Neural crest cell (in vitro differentiated cells): ENCODE measurements at places on chromosomes 5 and 9. TPM values are rescaled to one million over a fixed set of nuclear protein-coding genes. Genes with fewer than 3 reads are reported as not detected.
A peak's percentile ranks its signal among the peaks of the same experiment; 100 is the strongest.

- DNase-seq: no peak
- peaks cover 57% of the 10 kb centered on the region for H3K4me1 ChIP-seq
- no peaks in the 10 kb centered on the region for H3K36me3 ChIP-seq
Measured at GRCh38 chr5:10857338-10857733, 96.3 kb upstream of the DAP start.

Gene C9orf43
- total RNA-seq: 0.68 and 0.77 TPM in 2 replicates

GRCh38 chr5:116358911-116359418 is 215.7 kb downstream of the SEMA6A start:
- DNase-seq: no peak
- H3K27me3 ChIP-seq: no peaks in the 10 kb centered on the region
- peaks cover 16% of the 10 kb centered on the region for H3K36me3 ChIP-seq
- H3K4me3 ChIP-seq: no peak overlapping the region
- H3K27ac ChIP-seq: no peak overlapping the region
- H3K4me1 ChIP-seq: peaks cover 4% of the 10 kb centered on the region

Gene SLC25A2
- 0.72 and 1.1 TPM in 2 replicates for total RNA-seq

DNA sequence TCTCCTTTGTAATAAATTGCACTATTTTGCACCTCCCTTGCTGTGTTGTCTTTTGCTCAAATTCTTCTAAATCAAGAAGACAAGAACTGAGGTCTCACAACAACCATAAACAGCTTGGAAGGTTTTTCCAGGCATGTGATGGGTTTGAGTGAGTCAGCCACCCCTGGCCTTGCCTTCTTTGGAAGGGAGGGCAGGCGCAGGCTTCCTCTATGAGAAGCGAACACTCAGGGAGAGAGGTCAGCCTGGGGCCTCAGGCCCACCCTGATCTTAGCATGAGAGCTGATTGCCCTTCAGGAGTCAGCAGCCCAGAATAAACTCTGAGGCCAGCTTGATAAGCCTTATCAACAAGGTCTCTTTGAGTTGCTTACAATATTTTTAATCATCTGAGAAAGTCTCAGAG is 31.6 kb downstream of the S1PR3 start:
- H3K27me3 ChIP-seq: no peaks in the 10 kb centered on the region
- no peak for DNase-seq
- no peak overlapping the region for H3K4me3 ChIP-seq
- peaks cover 18% of the 10 kb centered on the region for H3K4me1 ChIP-seq
- no peak overlapping the region for H3K27ac ChIP-seq
- H3K36me3 ChIP-seq: peaks cover 34% of the 10 kb centered on the region

Gene SPINK7
- not detected in 2 replicates for total RNA-seq

DNA sequence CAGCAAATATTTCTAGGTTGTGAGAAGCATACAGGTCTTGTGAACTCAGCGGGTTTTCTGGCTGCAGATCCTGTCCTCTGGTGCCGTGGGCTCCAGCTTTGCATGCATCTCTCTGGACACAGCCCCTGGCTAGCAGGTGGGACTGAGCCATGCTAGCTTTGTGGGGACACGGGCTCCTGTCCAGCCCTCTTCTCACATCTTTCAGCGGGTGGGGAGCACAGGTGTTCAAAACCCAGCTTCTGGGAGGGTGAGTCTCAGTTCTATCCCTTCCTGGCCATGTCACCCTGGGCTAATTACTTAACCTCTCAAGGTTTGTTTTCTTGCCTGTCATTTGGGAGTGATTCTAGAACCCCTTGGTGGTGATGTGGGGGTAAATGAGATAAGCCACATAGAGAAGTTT is 162.3 kb downstream of the ICE1 start:
- H3K4me1 ChIP-seq: no peaks in the 10 kb centered on the region
- no peaks in the 10 kb centered on the region for H3K36me3 ChIP-seq
- no peak overlapping the region for H3K4me3 ChIP-seq
- DNase-seq: no peak

Gene SH2D3C
- 6.0 and 7.2 TPM in 2 replicates for total RNA-seq

Gene FRMD3
- total RNA-seq: 1.4 and 2.3 TPM in 2 replicates

- H3K27ac ChIP-seq: peak overlapping the region; percentile 85
- no peaks in the 10 kb centered on the region for H3K36me3 ChIP-seq
- H3K27me3 ChIP-seq: no peaks in the 10 kb centered on the region
- no peak for DNase-seq
- H3K4me3 ChIP-seq: no peak overlapping the region
Measured at GRCh38 chr9:130766927-130767307, 68.1 kb upstream of the ABL1 start.

DNA sequence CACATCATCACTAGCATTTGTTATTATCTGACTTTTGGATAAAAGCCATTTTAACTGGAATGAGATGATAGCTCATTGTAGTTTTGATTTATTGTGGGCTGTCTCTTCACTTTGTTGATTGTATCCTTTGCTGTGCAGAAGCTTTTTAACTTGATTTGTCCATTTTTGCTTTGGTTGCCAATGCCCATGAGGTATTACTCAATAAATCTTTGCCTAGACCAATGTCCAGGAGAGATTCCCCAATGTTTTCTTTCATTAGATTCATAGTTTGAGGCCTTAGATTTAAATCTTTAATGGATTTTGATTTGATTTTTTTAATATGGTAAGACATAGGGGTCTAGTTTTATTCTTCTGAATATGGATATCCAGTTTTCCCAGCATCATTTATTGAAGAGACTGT is 28.8 kb upstream of the SMARCA2 start:
- H3K27ac ChIP-seq: no peak overlapping the region
- no peaks in the 10 kb centered on the region for H3K4me1 ChIP-seq
- no peak for DNase-seq
- H3K36me3 ChIP-seq: no peaks in the 10 kb centered on the region
- H3K27me3 ChIP-seq: no peaks in the 10 kb centered on the region

Gene ADGRD2
- total RNA-seq: 0.44 TPM in 1 of 2 replicates, not detected in the other

DNA sequence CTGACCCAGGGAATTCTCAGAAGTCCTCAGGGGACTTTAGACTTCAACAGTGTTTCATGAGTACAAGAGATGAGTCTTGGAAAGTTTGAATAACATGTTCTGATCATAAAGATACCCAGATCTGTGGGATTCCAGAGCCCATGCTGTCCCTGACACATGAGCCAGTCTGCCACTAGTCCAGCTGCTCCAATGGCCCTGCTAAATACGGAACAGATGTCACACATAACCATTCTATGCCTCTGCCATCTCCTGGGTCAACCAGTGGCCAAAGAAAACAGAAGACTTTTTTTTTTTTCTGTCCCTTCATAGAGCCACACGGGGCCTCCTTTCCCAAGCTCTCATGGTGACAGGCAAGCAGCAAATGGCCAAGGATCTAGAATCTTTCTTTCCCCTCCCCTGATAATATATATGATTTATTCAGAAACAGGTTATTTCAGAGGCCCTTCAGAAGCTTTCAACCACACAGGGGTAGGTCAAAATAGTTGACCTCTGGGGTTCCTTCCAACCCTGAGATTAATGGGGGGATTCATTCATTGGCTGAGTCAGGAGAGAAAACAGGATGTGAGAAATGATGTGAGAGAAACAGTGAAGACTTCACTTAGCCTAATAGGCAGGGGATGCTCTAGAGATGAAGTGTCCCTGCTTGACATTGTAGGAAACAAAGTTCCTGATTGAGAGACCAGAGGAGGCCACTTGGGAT is 367.7 kb downstream of the CDK5RAP2 start:
- no peaks in the 10 kb centered on the region for H3K4me1 ChIP-seq
- H3K36me3 ChIP-seq: no peaks in the 10 kb centered on the region
- no peak overlapping the region for H3K27ac ChIP-seq
- no peak for DNase-seq

- H3K4me3 ChIP-seq: no peak overlapping the region
- H3K27ac ChIP-seq: no peak overlapping the region
- peaks cover 37% of the 10 kb centered on the region for H3K27me3 ChIP-seq
- no peak for DNase-seq
- no peaks in the 10 kb centered on the region for H3K36me3 ChIP-seq
Measured at GRCh38 chr9:37707748-37708147, 45.9 kb upstream of the TRMT10B start.

Gene THBS4
- total RNA-seq: 6.9 and 10.0 TPM in 2 replicates

DNA sequence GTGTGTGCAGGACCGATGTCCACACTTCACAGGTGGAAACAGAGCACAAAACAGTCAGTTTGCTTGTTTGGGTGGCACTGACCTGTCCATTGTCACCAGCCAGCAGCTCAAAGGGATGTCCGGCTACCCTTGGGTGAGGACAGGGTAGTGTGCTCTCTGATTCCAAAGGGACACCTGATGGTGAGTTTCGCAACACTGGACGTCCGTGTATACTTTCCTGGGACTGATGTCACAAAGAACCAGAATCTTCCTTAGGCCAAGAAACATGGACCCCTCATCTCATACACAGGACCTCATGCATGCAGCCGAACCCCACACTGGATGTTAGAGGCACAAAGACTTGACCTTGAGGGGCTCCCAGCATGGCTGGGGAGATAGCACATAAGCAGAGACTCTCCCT is 22.2 kb upstream of the CPLX2 start:
- H3K27me3 ChIP-seq: no peaks in the 10 kb centered on the region
- H3K27ac ChIP-seq: no peak overlapping the region
- no peak overlapping the region for H3K4me3 ChIP-seq
- DNase-seq: no peak
- peaks cover 7% of the 10 kb centered on the region for H3K4me1 ChIP-seq

Gene SOWAHA
- total RNA-seq: not detected in 2 replicates

DNA sequence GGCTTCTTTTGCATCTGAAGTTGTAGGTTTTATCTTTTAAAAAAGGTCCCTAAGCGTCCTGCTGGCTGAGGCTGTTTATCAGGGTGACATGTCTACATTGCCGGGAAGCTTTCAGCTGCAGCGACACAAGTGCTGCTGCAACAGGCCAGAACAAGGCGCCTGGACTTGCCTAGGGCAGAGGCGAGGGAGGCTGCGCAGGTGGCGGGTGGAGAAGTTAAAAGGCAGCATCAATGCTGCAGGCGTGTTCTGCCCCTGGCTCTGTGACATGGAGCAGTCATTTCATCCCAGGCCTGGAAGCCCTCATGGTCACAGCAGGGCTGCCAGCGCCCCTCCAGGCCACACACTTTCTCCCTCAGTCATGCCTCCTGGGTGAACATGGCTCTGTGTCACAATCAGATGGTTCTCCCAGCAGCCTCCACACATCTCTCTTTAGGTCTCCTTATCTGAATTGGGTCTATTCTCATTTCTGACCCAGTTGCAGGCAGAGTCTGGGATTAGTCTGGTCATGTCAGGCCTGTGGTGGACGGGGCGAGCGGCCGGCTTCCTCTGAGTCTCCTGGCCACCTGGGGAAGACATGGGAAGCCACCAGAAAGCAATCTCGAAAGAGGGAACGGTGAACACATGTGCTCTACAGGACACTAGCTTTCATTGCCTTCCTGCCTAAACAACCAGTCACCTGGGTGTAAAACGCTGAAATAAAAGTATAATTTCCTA is 41.3 kb downstream of the IRX2 start:
- H3K4me3 ChIP-seq: no peak overlapping the region
- no peaks in the 10 kb centered on the region for H3K4me1 ChIP-seq
- no peaks in the 10 kb centered on the region for H3K36me3 ChIP-seq

- DNase-seq: no peak
- H3K36me3 ChIP-seq: peaks cover 2% of the 10 kb centered on the region
- H3K27me3 ChIP-seq: no peaks in the 10 kb centered on the region
Measured at GRCh38 chr5:4022056-4022670, 426.5 kb downstream of the IRX1 start.

- no peaks in the 10 kb centered on the region for H3K4me1 ChIP-seq
- peaks cover 8% of the 10 kb centered on the region for H3K27me3 ChIP-seq
- no peak for DNase-seq
- H3K4me3 ChIP-seq: no peak overlapping the region
- no peaks in the 10 kb centered on the region for H3K36me3 ChIP-seq
Measured at GRCh38 chr5:161687316-161687715, 1.8 kb downstream of the GABRA6 start.

DNA sequence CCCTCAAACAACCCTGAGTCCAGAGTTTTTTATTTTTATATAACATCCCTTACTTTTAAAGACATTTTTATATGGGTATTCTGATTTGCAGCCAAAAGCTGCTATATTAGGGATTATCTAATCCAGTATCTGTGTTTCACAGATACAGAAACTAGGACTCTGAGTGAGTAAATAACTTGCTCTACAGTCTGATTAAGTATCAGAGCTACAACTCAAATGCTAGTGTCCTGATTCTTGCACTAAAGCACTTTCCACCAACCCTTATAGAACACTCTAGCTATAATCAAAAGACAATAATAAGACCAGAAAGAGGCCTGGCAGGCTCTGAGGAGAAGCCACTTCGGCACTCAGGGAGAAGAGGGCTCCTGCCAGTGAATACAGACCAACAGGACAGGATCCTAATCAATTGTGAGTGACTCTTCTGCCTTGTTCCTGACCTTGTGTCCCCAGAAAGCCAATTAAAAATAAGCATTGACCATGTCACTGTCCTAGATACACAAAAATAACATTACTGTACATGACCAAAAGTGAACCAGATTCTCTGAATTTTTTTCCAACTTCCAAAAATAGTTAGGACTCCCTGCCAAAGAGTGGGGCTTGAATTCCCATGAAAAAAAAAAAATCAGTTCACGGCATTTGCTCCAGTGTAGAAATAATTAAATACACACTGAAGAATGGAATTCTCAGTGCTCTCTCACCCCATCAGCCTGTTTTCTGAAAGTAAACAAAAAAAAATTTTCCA is 63.6 kb upstream of the MAP3K1 start:
- peaks cover 5% of the 10 kb centered on the region for H3K36me3 ChIP-seq
- H3K4me1 ChIP-seq: no peaks in the 10 kb centered on the region
- no peak overlapping the region for H3K27ac ChIP-seq
- H3K27me3 ChIP-seq: no peaks in the 10 kb centered on the region
- no peak for DNase-seq
